LHCN-M2 (cell line): ENCODE measurements at places on chromosomes 1 and 21.

DNA sequence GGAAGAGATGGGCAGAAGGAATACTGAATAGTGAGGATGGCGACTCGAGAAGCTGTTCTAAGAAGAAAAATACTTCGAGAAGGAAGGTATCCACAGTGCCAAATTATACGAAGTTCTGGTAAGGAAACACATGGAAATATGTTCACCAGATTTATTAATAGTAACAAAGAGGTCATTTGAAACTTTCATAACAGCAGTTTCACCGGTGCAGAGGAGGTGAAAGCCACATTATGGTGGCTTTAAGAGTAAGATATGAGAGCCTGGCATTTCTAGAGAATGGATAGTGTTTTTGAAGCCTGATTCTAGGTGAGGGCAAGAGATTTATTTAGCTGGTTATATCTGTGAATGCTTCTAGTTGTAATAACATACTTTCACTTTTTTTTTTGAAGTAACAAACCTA, 56.2 kb downstream of the DPYD start:
- DNase-seq, result no peak

DNA sequence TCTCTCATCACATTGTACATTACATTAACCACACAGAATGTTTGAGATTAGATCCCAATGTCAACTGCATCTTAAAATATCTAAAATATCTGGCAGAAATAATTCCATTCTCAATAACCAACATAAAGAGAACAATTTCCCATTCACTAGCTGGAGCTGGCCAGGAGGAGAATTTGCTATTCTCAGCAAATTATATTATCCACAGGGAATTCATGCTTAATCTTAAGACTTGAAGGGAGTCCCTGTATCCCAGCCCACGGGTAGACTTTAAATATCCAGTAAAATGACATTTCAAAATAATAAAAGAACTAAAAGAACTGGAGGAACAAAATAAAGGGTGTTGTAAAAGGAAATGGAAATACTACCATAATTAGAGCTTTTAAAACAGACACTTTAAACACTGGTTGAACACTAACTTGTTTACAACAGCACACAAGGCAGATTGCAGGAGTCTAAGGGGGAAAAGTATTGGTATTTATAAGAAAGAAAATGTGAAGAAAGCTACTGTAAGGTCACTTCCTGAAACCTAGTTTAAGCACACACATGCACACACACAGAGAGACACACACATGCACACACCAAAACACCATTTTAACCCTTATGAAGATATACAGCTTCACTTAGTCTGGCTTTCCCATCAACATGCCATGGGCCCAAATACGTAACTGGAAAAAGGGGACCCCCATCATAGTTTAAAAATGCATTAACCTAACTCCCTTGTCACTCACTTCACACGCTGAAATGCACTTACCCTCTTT, 107.0 kb downstream of the PTPN14 start:
- DNase-seq, result no peak

- DNase-seq, result no peak
Measured at GRCh38 chr1:241825581-241825980, 22.4 kb upstream of the EXO1 start.

- no peak for DNase-seq
Measured at GRCh38 chr1:22471610-22472009, 20.0 kb downstream of the ZBTB40 start.

DNA sequence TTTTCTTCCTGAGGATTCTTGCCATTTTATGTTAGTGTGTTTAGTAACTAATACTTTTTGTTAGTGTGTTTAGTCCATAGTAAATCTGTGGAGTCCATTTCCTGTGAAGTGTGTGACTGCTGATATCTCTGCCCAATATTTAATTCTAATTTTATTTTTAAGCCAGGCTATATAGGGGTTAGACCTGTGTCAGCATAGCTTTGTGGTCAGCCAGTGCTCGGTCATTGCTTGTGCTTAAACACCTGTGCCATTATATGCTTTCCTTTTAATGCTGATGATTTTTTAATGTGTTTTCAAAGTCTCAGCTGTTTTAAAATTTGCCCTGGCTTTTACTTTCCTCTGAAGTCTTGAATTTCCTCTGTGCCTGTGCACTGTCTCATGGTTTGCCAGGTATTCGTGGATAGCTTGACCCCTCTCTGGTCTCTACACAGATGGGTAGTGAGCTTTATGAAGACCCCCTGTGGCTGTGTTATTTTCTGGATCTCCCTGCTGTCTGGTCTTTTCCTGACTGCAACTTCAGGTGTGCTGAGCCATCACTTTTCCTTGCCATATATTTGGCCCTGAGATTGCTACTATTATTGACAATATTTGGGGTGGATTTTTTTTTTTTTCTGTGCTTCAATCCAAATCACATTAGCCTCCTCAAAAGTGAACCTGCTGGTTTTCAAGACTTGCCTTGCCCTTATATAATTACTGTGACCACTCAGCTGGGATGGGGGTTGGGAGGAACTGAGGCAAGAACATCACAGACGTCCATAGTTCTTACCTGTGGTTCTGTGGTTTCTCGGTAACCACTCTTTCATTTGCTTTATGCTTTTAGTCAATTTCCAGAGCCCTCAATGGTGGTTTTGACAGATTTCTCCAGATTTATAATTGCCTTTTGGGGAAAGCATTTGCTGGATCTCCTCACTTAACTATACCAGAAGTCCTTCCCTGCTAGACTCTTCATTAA, 59.6 kb downstream of the RPS6KC1 start:
- DNase-seq, result no peak

DNA sequence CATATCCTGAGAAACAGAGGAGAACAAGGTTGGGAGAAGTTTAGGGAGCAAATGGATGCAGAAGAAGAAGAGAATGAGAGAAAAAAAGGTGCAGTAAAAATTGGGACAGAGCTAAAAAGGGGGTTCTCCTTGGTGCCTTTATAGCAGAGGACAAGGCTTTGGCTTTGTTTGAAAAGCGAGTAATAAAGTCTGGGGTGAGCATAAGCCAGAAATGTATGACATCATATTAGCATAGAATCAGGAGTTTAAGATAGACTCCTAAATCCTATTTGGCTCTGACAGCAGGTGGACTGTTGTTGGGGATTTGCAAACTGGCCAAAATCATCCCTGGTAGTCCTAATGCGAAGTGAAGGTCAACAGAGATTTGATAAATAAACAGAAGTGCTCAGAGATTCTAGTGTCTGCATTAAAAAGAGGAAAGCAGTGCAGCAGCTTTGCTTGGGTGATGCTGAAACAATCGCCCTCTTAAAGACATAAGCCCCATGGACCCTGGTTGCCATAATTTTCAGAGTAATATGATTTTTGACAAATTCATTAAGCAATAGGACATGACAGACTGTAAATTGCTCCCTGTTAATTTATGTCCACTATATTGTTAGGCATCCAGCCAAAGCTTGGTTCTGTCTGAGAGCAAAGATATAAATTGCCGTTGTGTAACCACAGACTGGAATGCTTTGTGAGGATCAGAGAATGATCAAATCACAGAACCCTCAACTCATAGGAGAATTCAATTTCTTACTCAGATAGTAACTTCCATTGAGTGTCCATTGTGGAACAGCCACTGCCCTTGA, 385.0 kb upstream of the NFIA start:
- DNase-seq, result no peak

- no peak for DNase-seq
Measured at GRCh38 chr1:86914601-86914997, at the start of gene HS2ST1. HS2ST1 (plus strand) TSS chr1:86914635.

DNA sequence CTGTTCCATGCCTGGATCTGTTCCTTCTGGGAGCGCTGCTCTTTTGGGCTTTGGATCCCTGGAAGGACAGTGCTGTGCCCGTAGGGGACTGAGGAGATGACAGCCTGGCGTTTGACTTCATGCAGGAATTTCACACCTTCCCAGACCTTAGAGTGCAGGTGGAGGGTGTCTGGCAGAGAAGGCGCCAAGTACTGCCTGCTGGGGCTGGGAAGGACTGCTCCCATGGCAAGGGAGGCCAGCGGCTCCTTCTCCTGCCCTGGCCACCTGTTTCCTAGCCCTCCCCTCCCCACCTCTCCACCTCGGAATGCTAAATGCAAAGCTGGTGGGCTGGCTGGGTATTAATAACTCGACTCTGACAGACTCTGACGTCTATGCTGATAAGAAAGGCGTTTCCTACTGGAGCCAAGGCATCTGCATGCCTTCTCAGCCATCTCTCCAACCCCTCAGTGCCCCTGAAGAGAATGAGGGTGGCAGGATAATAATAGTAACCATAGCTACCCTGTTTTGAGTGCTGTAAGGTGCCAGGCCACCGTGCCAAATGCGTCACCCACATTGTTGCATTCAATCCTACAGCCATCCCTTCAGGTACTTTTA, 17.5 kb upstream of the PDIK1L start:
- DNase-seq, result no peak

DNA sequence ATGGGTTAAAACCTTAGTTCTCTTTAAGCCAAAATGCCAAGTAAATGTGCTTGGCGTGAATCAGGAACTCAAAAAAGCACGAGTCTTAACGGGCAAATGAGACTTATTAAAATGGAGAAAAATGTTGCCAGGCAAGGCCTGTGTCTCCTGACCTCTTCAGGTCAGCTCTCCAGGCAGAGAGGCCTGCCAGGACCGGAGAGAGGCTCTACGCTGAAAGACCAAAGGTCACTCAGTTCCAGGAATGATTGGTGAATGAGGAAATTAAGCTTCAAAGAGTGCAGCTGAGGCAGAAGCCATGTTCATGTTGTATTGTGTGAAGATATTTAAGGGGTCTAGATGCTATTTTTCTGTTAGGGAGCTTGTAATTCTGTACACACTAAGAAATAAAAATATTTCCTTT, 66.6 kb downstream of the SPAG17 start:
- DNase-seq, result no peak

GRCh38 chr1:167698313-167698712, 23.5 kb upstream of the MPZL1 start:
- no peak for DNase-seq

GRCh38 chr1:203214871-203215270, 14.6 kb downstream of the CHIT1 start:
- no peak for DNase-seq

DNA sequence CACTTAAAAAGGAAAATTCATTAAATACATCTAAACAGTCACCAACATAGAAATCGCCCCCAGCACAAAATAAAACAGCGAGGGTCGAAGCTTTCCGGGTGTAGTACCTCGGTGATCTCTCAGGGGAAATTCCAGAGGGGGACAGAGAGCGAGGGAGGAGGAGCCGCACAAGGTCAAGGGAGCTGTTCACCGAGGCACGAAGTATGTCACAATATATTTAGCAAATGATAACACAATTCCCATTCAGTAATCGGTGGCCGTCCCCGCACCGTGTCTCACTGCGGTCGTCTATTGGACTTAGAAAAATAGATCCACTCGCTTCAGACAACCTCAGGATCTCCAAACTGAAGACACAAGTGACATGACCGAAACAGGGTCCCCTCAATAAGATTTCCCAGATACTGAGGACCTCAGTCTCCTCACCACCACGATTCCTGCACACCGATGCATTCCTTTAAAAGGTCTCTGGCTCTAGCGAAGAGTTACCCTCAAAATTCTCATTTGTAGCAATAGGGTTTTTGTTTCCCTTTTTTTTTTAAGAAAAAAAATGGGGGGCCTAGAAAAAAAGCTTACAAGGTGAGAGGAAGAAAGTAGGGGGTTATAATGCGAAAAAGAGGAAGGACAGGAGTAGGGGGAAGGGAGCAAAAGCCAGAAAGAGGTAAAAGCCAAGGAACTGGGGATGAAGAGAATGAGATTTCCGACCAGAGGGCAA, 1.1 kb downstream of the LPGAT1 start:
- no peak for DNase-seq

DNA sequence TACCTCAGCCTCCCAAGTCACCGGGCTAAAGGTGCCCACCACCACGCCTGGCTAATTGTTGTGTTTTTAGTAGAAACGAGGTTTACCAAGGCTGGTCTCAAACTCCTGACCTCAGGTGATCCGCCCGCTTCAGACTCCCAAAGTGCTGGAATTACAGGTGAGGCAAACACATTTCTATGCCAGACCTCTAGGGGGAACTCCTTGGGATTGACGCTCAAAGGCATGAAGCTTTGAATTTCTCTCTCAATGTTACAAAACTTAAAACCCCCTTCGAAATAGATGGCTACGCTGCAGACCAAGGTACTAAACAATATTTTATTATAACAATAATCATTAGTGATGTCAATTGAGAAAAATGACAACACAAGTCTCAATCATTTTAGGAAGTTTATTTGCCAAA, 330.0 kb downstream of the SETD4 start:
- no peak for DNase-seq
